ENCODE measurements at places on chromosomes 12 and 14.

DNA sequence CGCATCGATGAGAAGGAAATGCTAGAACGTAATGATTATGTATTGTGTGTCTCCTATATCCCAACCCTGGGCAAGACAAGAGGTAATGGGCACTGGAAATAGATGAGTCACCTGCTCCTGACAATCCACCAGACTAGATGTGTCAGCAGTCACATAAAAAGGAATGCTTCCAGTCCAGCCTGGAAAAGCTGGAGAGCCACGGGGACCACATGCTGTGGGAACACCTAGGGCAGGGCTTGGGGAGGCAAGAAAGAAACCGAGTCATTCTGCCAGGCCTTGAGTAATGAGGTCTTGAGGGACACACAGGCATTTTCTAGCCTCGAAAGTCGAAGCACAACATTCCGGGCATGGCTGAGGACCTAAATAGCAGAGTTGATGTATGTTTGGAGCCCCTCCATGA is 716.7 kb upstream of the TMEM132C start:
- no peak for DNase-seq

- DNase-seq = no peak
These were observed 28.1 kb downstream of the GIT2 start for GRCh38 chr12:109968032-109968420.

DNA sequence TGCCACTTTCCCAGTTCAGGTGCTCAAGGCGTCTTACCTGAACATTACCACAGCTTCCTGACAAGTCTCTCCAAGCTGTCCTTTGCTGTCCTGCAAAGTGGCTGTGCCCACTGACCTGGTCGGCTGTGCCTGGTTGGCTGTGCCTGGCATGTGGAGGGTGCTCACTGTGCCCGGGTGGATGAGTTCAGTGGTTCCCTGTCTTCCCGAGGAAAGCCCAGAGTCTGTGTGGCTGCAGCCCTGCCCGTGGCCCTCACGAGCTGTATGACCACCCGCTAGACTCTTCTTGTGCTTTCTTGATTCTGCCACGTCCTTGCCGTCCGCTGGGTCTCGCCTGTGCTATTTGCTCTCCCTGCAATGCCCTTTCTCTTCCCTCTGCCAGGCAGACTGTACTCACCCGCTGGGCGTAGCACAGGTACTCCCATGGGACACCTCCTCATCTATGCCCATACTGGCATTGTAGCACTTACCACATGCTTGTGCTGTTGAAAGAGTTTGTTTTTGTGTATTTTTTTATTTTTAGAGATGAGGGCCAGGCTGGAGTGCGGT is 95.9 kb downstream of the TSPAN9 start:
- peak; percentile 72 for DNase-seq

DNA sequence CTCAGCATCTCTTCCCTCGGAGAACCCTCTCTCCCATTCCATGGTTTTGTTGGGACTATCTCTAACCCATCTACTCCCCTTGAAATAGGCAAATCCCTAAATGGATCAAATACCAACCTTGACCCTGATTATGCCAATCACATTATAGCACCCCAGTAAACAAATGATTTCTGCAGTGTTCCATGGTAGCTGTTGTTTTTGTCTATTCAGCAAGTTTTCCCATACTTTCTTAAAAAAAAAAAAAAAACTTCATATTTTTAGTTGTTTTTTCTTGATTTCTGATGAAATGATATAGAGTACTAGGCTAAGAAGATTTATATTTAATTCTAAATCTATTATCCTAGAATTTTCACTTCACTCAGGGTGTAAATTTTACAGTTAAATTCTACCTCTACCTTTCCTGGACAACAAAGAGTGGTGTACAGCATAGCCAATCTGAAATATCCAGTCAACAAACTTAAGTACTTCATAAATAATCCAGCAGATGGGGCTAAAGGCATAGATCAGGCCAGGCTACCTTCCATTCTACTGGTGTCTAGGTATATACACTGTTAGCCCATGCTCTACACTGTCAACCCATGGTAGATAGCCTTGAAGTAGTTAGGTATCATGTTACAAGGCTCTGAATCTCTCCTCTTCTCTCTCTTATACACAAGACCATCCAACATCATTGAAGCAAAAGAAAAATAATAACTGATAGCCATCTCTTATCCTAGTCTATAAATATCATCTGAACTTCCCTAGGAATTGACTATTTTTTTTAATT is 82.2 kb downstream of the PLEKHG7 start:
- DNase-seq = peak; percentile 84

- DNase-seq = no peak
These were observed 52.3 kb downstream of the PLEKHA5 start for GRCh38 chr12:19181666-19182426.

DNA sequence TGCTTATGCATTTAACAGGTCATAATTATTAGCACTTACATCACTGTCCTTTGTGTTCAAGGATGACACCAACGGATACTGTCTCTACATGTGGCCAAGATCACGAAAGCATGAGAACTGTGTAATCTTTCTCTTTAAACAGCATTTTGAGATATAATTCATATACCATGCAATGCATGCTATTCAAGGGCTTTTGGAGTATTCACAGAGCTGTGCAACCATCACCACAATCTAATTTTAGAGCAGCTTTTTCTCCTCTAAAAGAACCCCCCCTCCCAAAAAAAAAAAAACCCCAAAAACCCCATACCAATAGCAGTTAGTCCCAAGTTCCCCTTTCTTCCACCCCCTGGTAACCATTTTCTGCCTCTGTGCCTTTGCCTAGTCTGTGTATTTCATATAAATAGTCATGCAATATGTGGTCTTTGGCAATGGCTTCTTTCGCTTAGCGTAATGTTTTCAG is 60.6 kb downstream of the SPRING1 start:
- DNase-seq = no peak

DNA sequence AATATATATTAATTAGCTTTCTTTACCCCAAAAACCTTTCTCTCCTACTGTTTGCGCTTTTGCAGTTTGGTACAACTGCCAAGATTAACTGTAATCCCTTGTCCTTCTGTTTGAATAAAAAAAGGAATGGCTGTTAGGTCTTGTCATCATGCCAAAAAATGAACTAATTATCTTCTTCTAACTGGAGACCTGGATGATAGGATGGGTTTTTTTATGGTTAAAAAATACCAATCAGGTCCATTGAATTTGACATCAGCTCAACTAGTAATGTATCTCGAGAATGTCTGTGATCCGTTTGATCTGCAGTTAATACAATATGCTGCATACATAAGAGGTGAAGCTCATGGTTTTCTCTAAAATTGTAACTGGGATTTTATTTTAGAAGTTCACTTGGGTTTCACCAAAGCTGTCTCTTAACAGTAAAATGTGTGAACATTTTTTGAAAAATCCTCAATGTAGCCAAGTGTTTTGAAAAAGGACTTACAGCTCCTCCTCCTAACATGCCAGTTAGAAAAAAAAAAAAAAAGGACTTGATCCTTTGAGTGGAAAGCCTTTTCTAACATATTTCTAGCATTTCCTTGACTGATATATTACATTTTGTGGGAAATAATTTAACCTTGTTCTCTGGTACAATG is 96.8 kb downstream of the SRGAP1 start:
- no peak for DNase-seq

GRCh38 chr12:83214185-83214584 is 527.5 kb downstream of the TMTC2 start:
- DNase-seq = no peak

- no peak for DNase-seq
These were observed 340.1 kb downstream of the APAF1 start for GRCh38 chr12:98985156-98985555.

DNA sequence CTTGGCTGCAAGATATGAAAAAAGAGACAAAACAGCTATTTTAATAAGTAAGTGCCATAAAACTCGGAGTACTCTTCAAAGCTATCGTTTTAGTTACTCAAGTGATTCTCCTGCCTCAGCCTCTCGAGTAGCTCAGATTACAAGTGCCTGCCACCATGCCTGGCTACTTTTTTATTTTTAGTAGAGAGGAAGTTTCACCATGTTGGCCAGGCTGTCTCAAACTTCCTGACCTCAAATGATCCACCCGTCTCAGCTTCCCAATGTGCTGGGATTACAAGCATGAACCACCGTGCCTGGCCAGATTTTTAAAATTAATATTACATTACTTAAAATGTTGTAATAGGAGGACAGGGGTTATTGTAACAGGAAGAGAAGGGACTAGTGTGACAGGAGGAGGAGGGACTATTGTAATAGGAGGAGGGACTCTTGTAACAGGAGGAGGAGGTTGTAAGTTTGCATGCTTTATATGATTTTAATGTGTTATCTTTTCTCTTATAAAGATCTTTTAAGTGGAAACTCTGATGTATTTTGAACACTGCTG is 61.3 kb downstream of the KITLG start:
- DNase-seq = no peak

GRCh38 chr12:71636704-71637115 is 26.9 kb downstream of the ZFC3H1 start:
- peak; percentile 67 for DNase-seq

Measured in NCI-H345 (cell line).